ENCODE measurements at places on chromosomes 12 and 14. TPM values are rescaled to one million over a fixed set of nuclear protein-coding genes. Genes with fewer than 3 reads are reported as not detected.

DNA sequence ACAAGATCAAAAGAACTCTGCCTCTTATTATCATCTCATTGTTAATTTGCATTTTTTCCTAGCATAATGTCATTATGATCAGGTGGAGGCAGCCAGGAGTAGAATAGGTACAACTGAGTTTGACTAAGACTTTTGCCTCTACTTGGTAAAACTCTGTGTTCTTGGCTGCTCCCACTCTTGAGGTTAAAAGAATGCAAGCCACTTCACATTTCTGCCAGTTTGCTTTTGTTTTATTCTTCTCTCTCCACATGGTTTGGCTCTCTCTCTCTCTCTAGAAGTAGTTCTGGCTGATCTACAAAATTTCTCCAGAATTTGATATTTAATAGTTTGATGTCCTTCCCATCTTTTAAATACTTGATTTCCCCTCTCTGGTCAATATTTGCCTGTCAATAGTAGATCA lies 170.7 kb upstream of the E2F7 start:
- DNase-seq, result no peak

Gene VDR
- total RNA-seq, result 2.5 TPM

- no peak for DNase-seq
Observed at GRCh38 chr14:87632796-87633195, 360.2 kb downstream of the GALC start.

GRCh38 chr12:49953961-49954846 lies 3.7 kb downstream of the AQP2 start:
- no peak for DNase-seq

Gene IKZF4
- 1.1 TPM for total RNA-seq

Gene GDF3
- not detected for total RNA-seq

DNA sequence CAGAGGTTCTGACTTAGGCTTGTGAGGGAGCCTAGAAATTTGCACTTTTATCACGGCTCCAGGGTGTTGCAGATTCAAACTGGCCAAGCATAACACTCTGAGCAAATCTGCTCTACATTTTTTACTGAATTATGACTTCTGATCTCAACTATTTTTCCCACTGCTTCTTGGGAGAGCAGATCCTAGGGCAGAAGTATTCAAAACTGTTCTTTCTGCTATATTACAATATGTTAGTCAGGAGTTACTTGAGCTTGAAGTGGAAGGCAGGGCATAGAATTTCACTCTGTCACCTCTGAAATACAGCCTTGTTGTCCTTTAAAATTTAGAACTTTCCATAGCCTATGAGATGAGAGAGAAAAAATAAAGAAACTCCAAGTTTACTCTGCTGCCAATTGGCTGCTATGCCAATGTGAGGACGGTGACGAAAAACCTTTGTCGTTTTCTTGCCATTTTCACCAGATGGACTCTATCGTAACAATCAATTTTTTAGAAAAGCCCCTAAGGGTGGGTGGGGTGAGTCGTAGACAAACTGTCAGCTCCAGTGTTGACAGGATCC lies 16.4 kb upstream of the KERA start:
- DNase-seq, result peak; percentile 63

DNA sequence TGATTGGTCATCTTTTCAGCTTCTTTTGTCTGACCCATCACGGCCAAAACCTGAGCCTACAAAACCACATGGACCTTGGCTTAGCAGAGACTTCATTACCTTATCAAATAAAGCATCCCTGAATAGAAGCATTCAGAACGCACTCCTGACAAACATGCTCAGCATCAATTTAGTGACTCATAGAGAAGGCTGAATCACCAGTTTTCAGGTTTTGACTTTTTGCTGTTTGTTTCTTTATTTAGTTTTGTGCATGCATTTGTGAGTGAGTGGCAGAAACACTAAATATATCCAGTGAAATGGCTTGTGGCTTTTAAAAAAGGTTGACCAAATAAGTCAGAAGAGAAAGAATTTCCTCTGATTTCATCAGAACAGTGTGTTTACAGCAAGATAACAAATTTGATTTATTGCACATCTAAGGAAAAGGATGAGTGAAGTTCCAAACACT lies 19.0 kb upstream of the OVCH1 start:
- no peak for DNase-seq

GRCh38 chr12:44286336-44286735 lies 450.5 kb downstream of the TMEM117 start:
- DNase-seq, result no peak

GRCh38 chr12:54439096-54439495 lies 20.0 kb upstream of the ITGA5 start:
- DNase-seq, result peak; percentile 5

Gene MYBPC1
- not detected for total RNA-seq

All from SJSA1 (cell line).